ENCODE measurements at places on chromosomes 1 and 21. TPM values are rescaled to one million over a fixed set of nuclear protein-coding genes. Genes with fewer than 3 reads are reported as not detected.

DNA sequence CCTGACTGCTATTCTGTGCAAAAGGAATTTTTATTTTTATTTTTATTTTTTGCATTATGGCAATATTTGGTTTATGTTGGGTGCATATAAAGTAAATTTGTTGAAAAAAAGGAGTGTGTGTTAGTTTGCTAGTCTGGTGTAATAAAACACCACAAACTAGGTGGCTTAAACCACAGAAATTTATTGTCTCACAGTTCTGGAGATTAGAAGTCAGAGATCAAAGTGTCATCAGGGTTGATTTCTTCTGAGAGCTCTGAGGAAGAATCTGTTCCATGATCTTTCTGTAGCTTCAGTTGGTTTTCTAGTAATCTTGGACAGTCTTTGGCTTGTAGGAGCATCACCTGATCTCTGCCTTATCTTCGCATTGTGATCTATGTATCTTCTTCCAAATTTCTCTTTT is 6.5 kb downstream of the SLC30A7 start:
- H3K4me3 ChIP-seq: no peak overlapping the region
- peaks cover 79% of the 10 kb centered on the region for H3K36me3 ChIP-seq
- no peaks in the 10 kb centered on the region for H3K27me3 ChIP-seq
- DNase-seq: no peak
- no peak overlapping the region for H3K27ac ChIP-seq

GRCh38 chr1:115411371-115412063 is 73.5 kb upstream of the NGF start:
- no peaks in the 10 kb centered on the region for H3K36me3 ChIP-seq
- peak overlapping the region; percentile 40 for H3K27ac ChIP-seq
- H3K4me1 ChIP-seq: peaks cover 3% of the 10 kb centered on the region
- no peaks in the 10 kb centered on the region for H3K27me3 ChIP-seq
- no peak for DNase-seq

DNA sequence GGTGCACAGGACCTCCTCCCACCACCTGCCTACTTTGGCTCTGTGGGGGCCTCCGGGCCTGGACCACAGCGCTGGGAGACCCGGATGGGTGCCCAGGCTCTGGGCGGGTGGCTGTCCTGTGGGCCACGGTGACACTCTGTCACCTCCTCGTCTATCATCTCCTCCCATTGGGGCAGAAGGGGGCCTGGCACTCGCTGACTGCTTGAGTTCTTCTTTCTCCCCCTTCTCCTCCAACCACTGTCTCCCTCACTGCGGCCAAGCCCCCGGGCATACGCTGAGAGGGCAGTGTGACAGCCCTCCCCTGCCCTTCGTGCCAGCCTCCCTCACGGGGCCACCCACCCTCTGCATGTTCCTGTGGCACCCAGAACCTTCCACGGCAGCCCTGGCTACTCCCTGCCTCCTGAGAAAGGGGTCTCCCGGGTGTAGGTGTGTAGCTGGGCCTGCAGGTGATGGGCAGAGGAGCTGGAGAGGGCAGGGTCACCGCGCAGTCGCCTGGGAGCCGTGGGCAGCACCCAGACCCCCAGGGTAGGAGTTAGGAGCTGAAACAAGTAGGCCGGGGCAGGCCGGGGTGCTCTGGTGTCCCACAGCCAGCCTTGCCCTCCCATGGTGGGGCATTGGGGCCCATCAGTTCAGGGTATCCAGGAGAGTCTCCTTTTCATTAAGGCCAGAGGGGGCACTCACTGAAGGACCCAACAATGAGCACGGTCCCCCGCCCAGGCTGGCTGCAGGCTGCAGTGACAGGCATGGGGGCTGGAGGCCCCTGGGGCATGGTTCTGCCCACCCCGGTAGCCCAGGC is 9.2 kb upstream of the ARF1 start:
- H3K4me1 ChIP-seq: no peaks in the 10 kb centered on the region
- DNase-seq: no peak

GRCh38 chr1:21932127-21932526 is 5.0 kb downstream of the HSPG2 start:
- H3K4me3 ChIP-seq: peak overlapping the region; percentile 83
- no peaks in the 10 kb centered on the region for H3K36me3 ChIP-seq
- DNase-seq: no peak
- H3K4me1 ChIP-seq: peaks cover 43% of the 10 kb centered on the region

DNA sequence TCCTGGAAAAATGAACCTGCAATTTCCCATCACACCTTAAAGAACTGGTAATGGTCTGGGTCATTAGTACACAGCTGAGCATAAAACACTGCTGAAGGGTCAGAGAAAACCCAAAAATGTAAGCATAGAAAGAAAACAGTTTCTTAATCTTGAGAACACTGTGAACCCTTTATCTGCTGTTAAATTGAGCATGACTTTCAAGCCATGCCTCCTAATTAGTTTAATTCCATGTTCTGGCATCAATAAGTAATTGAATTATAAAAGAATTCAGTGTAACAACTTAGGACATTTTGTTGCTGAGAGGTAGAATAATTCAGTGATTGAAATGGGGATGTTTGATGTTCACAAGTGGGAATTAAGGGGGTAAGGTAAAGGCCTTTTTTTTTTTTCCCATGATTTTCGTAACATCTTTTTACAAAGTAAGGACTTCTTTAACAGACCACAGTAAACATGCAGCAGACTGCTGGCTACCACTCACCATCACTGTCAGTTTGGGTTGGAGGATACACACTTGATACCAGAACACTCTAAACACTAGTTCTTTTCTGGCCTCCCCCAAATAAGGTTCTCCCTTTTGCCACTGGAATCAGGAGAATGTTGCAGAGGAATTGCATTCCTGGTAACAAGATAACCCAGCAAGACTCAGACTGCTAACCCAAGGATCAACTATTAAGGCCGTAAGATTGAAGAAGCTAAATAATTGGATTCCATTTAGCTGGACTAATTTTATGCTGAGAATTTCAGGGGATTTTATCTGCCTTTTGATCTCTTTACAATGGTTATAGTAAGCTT is 3.0 kb downstream of the RWDD3 start:
- no peaks in the 10 kb centered on the region for H3K27me3 ChIP-seq
- no peak overlapping the region for H3K27ac ChIP-seq
- H3K4me3 ChIP-seq: no peak overlapping the region
- DNase-seq: no peak
- H3K4me1 ChIP-seq: peaks cover 43% of the 10 kb centered on the region

- peak overlapping the region; percentile 12 for H3K4me3 ChIP-seq
- no peaks in the 10 kb centered on the region for H3K27me3 ChIP-seq
- peak overlapping the region; percentile 52 for H3K27ac ChIP-seq
- peaks cover 78% of the 10 kb centered on the region for H3K4me1 ChIP-seq
- H3K36me3 ChIP-seq: peaks cover 3% of the 10 kb centered on the region
These were observed 7.7 kb downstream of the SELENON start for GRCh38 chr1:25807480-25808390.

Gene CLDN17
- total RNA-seq: not detected

Gene OR2T29
- total RNA-seq: not detected

Gene RAB7B
- total RNA-seq: 1.5 TPM
